ENCODE measurements at places on chromosomes 16 and 17. TPM values are rescaled to one million over a fixed set of nuclear protein-coding genes. Genes with fewer than 3 reads are reported as not detected.

The MT3 gene
- total RNA-seq, result not detected

The CBFA2T3 gene
- 0.35 TPM for total RNA-seq

The HBA1 gene
- not detected for total RNA-seq

DNA sequence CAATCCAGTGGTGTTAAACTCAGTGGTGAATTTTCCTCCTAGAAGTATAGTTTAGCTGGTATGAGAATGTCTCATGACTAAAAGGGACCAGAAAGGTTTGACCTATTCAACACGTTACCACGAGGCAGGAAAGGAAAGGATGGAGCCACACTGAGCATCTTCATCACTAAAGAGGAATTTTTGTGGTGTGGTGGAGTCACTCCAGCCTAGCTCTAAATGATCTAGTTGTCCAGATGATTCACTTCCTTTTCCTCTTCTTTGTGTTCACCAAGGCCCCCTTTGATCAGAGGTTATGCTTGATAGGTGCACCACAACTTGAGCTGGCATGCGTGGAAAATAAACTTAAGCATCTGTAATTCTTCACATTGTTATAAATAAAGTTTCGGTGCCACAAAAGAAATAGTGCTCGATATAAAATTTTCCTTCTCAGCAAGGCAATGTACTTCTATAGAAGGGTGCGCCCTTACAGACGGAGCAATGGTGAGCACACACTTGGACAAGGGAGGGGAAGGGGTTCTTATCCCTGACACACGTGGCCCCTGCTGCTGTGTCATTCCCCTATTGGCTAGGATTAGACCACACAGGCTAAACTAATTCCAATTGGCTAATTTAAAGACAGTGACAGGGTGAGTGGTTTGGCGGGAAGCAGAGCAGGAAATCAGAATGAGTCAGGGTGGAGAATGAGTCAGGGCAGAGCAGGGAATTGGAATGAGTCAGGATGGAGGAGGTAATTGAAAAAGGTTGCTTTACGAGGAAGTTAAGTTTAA is 254.6 kb downstream of the HS3ST3A1 start:
- DNase-seq, result no peak

- DNase-seq, result no peak
Measured at GRCh38 chr16:78298986-78299385, 199.5 kb downstream of the WWOX start.

- DNase-seq, result no peak
Measured at GRCh38 chr17:17236295-17237025, 508 bp downstream of the FLCN start.

The ENKD1 gene
- 7.0 TPM for total RNA-seq

The ALDOC gene
- 69.9 TPM for total RNA-seq

- DNase-seq, result no peak
Measured at GRCh38 chr17:7615265-7615747, 609 bp upstream of the FXR2 start.

The NOTUM gene
- total RNA-seq, result 2.0 TPM

DNA sequence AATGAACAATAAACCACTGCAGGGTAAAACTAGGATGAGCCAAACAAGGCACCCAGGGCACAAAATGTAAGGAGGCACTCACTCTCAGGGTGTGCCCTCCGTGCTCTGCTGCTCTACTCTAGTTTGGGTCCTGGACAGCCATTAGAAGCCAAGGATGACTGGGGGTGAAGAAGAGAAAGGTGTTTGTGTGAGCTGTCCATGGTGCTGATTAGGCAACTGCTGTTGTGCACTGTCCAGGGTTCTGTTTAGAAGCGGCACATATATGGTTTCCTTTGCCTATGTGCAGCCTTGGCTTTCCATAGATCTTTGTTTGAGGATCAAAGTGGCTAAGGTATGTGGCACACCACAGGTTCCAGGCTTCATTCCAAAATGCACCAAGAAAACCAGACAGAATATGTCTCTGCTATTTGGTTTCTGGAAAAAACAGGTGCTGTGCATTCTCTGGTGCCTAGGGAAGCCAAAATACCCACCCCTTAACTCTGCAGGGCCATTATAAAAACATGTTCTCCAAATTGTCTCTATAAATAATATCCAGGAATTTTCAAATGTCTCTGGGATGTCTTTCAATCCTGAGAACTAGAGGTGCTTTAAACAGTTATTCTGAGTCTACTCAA is 123.5 kb downstream of the CBLN1 start:
- peak; percentile 40 for DNase-seq

DNA sequence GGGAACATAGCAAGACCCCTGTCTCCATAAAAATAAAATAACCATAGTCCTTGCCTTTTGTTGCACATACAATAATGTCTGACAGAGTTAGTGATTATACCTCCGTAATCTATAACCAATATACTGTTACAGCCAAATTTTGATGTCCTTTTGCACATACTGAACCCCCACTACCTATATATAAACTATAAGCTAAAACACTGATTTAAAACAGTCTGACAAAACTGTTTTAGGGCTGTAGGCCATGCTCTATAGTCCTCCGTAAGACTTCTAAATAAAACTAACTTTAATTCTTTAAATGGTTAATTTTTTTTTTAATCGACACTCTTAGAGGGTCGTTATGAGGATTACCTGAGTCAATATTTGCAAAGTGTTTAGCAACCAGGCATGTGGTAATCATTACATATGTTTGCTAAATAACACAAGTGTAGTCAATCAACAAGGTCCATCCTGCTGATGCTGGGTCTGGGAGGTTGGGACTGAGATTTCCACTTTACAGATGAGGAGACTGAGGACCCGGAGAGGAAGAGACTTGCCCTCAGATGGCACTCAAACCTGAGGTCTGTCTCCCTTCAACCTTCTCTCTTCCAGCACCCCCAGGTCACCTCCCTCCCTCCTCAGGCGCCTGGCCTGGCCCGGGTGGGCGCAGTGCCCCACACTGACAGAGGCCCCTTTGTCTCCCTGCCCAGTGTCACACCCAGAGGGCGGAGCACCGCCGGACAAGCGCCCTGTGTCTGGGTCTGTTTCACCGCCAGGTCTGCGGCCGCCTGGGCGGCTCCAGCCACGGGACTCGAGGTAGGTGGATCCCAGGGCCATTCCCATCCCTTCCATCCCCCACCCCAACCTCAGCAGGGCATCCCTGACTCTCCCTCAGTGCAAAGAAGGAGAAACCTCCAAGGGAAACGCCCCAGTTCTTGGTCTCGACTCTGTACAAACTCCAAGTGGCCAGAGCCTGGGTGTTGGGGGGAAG is 10.3 kb downstream of the ZNF385C start:
- no peak for DNase-seq

DNA sequence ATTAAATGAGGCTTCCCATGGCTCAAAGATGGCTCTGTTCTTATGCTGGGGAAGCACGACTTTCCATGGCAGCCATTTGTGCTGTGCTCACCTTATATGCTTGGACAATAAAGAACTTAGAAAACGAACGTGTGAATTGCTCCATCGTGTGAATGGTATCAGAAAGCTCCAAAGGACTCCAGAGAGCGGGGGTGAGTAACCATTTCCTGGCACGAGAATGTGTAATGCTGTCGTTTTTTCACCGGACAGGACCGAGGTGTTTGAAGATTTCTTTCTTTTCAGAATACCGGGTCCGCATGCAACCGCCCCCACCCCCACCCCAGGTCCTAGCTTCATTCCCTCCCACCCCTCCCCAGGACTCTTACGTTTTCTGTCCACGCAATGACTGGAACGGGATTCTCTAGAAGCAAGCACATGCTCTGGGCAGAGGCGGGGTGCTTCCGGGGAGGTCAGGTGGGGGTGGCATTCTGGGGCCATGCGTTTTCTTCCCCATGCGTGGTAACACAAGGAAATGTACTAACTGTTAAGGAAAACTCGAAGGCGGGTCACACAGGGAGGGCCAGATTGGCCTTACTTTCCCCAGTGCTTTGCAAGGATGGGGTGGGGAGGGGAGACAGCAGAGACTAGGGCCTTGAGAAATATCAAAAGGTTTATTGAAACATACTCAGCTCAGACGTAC is 26.2 kb downstream of the GPRC5B start:
- no peak for DNase-seq

All from H7 (cell line).